ENCODE measurements at places on chromosomes 6 and 20.

DNA sequence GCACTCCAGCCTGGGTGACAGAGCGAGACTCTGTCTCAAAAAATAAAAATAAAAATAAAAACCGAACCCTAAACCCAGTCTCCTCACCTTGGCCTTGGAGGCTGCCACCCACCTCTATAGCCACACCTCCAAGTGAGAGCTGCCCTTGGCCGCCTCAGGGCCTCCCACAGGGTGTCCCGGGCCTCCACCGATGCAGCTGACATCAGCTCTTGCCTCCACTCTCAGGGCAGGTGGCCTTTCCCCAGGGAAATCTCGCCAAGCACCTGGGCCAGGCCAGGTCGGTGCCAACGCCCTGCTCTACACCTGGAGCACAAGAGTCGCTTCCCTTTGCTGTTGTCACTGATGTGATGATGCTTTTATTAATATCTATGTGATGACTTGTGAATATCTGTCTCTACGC lies 8.9 kb upstream of the MYL9 start:
- DNase-seq, result no peak

DNA sequence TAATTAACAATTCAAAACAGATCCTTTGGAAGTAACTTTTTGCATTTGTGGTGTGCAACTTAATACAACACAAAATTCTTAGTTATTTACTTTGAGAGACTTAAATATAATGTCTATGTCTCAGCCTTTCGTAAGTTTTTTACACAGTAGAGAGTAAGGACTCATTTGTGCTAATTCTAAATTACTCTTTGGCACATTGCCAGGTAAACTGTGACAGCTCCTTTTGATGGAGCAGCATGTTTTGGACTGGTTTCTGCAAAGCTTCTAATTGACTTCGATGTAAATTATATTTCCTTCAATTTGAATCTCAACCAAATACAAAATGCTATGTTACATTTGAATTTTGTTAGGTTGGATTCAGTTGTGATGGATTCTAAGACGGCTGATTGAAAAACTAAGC lies 450.7 kb upstream of the OPRM1 start:
- no peak for DNase-seq

DNA sequence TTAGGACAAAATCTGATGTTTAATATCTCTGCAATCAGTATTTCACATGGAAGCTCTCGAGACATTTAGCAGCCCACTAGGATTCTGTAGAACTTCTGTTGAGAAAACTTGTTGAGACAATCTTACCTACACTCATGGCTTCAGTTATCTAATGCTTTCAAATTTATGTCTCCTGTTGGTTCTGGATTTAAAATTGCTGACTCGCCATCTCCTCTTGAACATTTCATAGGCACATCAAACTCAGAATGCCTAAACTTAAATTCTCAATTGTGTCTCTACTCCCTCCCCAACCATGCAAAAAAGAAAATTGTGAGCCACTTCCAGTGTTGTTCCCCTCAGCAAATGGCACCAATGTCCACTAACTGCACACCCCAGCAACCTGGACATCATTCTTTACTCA lies 142.5 kb upstream of the AHI1 start:
- no peak for DNase-seq

- DNase-seq, result no peak
Observed at GRCh38 chr6:11335826-11336225, 103.4 kb upstream of the NEDD9 start.

DNA sequence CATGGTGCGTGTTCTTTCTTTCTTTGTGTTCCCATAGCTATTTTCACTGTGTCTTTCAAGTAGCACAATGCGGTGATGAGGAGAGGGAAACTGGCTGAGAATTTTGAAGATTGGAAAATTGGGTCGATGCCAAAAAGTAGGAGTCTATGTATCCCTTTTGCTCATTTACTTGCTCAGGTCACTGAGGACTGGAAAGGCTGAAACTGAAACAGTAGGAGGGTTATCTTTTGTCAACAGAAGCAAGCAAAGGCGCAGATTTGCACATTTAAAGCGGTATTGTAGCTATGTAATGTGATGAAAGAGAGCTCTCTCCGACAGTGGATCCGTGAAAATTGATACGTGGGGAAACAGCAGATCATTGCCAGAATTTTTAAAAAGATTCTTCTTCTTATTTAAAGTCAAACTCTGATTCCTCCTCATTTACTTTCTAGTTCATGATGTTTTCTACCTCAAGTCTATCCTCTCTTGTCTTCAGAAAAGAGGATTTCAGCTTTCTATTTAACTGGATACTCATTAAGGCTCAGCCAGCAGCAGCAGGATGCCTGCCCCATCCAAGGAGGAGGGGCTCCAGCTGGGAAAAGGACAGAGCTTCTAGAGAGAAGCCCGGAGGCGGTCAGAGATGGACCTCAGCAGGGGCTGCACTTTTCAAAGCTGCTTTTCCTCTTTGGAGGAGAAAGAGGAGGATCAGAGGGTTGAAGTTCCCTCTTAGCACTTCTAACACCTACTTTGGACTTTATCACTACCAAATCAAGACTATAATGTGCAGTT lies 15.9 kb upstream of the FYN start:
- no peak for DNase-seq

DNA sequence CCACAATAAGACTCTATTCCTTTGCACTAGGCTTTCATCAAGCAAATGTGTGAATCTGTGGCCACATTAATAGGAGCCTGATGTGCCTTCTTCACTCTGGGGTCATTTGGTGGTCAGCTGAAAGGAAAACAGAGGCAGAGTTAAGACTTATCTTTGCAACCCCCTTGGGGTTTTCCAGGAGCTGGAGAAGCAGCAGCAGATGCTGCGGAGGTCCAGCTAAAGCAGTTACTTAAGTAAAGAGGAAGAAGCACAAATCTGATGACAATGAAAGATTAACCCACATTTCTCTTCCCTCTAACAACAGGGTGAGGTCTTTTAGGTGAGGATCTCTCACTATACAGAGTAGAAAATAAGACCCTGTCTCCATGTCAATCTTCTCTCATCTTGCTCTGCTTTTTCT lies 45.4 kb upstream of the QKI start:
- no peak for DNase-seq

DNA sequence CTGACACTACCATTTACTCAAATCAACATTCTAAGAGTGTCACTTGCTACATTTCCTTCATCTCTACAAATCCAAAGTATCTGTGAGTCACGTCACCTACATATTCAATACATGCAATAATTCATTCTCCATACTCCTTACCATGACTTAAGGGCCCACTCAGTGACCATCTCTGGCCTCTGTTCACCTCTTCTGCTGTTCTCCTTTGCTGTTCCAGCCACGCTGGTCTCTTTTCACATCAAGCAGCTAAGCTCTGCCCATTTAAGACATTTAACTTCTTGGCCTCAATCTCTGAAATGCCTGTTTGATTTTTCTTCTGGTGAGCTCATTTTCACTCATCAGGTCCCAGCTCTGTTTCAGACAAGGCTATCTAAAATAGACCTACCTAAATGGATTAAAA lies 46.5 kb downstream of the HFE start:
- no peak for DNase-seq

DNA sequence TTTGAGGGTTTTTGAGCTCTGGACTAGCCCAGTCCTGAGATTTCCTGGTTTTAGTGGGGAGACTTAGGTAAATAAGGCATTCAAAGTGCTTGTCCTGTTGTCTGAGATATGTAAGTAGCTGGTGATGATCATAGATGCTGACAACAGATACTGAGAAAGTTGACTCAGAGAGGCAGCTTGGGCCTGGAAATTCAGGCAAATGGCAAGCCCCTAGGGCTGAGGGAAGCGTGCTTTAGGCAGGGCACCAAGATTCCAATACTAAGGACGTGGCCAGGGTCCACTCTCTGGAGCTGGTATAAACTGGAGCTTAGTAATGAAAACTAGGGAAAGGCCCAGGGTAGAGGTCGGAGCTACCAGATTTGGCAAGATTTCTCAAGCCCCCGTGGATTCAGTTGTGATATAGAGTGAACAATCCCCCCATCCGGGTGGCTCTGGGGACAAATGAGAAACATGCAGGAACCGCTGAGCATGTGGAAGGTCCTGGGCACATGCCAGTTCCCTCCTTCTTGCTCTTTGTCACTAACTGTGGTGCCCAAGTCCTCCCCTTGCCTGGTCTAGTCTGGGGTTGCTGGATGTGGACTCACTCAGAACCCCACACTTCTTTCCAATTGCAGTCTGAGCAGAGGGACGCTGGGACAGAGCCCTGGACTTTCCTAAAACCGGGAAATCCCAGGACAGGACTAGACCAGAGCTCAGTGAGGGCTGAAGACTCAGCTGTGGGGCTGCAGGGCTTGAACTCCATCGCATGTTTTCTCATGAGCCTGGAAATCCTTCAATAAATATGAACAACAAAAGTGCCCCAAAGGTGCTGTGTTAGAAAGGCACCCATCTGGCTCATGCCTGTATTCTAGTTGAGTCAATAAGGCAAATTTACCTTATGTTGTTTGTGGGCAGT lies 10.3 kb downstream of the SLC22A3 start:
- no peak for DNase-seq

DNA sequence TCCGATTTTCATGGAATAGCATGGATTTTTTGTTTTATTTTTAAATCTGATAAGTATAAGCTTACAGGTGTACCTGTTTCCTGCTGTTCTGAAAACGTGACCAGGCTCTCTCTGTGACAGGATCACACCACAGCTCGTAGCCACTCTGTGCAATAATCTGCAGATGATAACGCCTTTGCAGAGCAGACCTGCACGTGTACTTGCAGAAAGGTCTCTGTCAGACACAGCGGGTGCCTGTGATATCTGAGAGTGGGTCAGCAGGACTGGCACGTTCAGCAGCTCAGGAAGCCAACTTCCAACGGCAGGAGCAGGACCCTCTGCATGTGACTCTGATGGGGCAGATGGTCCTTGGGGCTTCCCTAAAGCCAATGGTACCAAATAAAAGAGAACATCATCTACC lies 68.6 kb upstream of the HDDC2 start:
- DNase-seq, result no peak

DNA sequence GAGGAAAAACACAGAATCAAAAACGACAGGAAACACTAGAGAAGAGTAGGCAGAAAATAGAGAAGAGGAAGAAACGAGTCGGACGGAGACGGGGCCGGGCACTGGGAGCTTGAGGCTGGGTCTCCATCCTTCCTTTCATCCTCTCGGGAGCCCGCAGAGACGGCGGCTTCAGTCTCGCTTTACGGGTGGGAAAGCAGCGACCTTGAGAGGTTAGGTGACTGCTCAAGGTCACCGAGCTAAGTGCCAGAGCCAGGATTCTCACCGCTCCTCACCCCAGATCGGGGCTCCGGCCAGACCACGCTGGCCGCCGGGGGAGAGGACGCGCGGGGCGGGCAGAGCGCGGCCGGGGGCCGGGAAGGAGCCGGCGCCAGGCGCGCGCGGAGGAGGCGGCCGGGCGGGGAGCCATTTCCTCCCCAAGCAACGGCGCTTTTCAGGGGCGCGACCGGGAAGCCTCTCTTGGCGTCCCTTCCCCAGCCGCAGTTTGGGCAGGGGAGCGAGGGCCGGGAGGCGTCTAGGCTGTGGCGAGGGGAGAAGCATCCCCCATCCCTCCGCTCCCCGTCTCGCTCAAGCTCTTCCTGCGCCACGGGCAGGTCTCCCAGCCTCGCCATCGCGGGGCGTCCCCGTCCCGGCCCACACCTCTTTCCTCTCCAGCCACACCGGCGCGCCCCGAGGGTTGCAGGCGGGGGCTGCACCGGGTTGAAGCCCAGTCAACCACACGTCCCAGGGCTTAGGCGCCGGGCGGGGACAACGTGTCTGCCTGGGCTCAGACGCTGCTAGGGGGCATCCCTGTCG lies 24.1 kb upstream of the MAP3K7 start:
- peak; percentile 59 for DNase-seq

GRCh38 chr20:50366270-50367103 lies 143.7 kb upstream of the PTPN1 start:
- no peak for DNase-seq
